ENCODE measurements at places on chromosomes 13 and 19.

DNA sequence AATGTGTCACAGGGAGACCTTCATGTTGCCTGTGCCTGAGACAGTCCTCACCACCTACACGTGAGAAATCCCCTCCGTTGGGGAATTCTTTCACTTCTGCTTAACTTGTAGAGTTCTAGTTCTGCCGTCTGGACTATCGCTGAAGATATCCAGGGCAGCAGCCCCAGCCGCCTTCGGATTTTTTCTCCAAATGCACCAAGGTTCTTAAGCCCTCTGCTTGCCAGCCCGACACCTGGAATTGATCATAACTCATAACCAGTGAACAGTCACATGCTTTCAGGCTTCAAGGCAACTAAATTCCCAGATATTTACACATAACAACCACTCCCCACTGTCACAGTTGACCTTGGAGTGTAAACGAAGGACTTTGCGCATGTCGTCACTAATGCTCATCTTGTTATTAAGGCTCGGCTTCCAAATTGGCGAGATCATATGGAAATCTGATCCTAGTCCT lies 114.4 kb downstream of the RAB20 start:
- DNase-seq, result no peak

- no peak for DNase-seq
Observed at GRCh38 chr19:51573331-51573730, 2.2 kb downstream of the ZNF175 start.

- DNase-seq, result peak; percentile 74
Observed at GRCh38 chr19:13794398-13794756, 866 bp upstream of the ZSWIM4 start.

GRCh38 chr19:39446365-39447084 lies 1.1 kb downstream of the SUPT5H start:
- no peak for DNase-seq

- no peak for DNase-seq
Observed at GRCh38 chr13:52784591-52785340, 45.1 kb upstream of the CNMD start.

GRCh38 chr13:99892866-99893504 lies 78.6 kb downstream of the ZIC5 start:
- no peak for DNase-seq

- DNase-seq, result no peak
Observed at GRCh38 chr19:17347877-17348276, 10.5 kb downstream of the GTPBP3 start.

DNA sequence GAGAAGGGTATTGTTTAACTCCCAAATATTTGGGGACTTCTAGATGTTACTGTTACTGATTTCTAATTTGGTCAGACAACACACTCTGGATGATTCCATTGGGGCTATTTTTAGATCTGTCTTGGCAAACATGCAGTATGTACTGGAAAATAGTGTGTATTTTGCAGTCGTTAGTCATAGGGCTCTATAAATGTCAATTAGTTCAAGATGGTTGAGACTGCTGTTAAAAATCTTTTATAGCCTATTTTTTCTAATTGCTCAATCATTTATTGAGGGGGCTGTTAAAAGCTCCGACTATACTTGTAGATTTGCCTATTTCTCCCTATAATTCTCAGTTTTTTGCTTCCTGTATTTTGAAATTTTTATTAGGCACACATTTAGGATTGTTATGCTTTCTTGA lies 31.4 kb downstream of the PPP5C start:
- no peak for DNase-seq

GRCh38 chr13:75307370-75307949 lies 174.5 kb downstream of the TBC1D4 start:
- DNase-seq, result no peak

DNA sequence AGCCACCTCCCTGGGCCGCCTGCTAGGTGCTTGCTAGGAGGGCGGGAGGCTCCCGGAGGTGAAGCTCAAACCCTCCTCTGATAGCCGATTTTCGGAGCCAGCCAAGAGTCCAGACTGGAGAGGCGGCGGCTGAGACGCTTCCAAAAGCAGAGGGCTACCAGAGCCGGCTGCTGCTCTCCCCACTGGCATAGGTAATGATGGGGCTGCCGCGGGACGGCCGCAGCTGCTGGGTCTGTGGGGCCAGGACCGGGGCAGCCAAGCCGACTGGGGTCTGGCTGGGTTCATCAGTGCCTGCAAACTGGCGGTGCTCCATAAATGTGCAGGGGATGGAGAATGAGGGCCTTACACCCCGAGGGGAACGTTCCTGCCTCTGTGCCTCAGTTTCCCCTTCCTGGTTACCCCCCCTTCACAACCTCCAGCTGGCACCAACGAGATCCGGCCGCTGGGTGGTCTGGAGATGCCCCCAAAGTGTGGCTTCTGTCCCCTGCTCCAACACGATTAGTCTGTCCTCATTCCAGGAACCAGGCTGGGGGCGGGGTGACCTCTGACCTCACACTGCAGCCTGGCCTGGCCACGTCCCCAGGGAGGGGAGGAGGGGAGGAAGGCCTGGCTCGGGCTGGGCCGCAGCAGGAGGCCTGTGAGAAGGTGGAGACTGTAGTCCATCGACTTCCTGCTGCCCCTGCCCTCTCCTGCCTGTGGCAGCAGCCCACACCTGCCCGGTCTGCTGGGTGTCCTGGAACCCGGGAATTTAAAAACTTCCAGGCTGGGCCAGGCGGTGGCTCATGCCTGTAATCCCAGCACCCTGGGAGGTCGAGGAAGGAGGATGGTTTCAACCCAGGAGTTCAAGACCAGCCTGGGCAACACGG lies 3.8 kb upstream of the WDR18 start:
- DNase-seq, result no peak

DNA sequence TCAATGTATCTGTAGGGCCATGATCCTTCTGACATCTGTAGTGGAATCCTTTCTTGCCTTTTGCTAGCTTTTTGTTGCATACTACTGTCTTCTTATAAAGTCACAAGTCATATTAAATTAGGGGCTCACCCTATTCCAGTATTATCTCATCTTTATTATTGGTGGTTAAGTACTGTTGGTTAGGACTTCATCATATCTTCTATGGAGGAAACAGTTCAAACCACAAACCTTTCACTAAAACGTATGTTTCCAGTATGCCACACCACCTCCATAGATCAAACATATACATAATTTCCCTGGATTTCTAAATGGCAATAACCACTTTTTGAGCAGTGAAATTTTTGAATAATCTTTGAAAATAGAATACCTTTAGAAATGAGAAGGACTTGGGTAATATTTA lies 62.8 kb upstream of the PCDH9 start:
- DNase-seq, result no peak

- DNase-seq, result no peak
Observed at GRCh38 chr13:91158017-91158395, 189.5 kb upstream of the MIR17HG start.

- DNase-seq, result no peak
Observed at GRCh38 chr19:29850482-29850881, 38.7 kb downstream of the CCNE1 start.

DNA sequence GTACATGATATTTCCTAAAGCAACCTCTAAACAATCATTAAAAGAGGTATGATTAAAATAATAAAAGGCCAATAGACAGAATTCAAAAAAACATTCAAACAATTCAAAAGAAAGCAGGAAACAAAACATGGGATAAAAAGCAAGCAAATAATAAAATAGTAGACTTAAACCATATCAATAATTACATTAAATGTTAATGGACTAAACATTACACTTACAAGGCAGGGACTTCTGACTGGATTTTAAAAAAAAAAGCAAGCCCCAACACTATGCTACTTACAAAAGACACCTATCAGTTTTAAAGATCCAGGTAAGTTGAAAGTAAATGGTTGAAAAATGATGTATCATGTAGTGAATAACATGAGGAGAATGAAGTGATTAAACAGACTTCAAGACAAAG lies 65.2 kb downstream of the KLF2 start:
- DNase-seq, result no peak

GRCh38 chr13:60410299-60410698 lies 13.3 kb downstream of the TDRD3 start:
- DNase-seq, result no peak

DNA sequence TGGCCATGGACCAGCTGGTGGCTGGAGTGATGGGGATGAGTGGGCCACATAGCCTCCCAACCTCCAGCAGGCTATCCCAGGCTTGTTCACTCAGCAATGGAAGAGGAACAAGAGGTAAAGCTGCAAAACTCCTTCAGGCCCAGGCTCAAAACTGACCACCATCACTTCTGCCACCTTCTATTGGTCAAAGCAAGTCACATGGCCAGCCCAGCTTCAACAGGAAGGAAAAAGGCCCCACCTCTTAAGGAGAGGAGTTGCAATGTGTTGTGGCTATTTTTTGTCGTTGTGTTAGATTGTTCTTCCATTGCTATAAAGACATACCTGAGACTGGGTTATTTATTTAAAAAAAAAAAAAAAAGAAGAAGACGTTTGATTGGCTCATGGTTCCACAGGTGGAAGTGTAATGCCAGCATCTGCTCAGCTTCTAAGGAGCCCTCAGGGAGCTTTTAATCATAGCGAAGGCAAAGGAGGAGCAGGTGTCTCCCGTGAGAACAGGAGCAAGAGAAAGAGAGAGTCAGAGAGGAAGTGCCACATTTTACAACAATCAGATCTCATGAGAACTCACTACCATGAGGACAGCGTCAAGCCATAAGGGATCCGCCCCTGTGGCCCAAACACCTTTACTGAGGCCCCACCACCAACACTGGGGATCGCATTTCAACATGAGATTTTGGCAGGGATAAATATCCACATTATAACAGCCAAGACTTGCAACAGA lies 5.4 kb downstream of the IGSF23 start:
- DNase-seq, result no peak

GRCh38 chr19:16726916-16727315 lies 7.3 kb downstream of the NWD1 start:
- DNase-seq, result no peak

DNA sequence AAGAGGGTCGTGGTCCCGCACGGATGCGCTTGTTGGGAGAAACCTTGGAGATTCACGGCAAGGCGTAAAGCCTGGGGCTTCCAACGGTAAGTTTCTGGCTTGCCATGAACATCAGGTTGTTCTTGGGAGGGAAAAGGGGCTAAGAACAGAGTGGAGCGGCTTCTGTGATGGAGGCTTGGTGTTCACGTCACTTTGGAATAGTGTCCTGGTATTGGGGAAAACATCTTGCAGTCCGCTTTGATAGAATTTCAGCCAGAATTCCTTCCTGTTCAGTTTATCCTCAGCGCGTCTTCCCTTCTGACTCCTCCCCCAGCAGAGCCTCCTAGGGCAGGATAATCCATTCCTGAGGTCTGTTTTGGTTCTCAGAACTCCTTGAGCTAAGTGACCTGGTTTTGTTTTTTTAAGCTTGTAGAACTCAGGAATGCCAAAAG lies 2.0 kb downstream of the KCTD15 start:
- no peak for DNase-seq

- no peak for DNase-seq
Observed at GRCh38 chr13:58908019-58908679, 1255.6 kb downstream of the DIAPH3 start.

DNA sequence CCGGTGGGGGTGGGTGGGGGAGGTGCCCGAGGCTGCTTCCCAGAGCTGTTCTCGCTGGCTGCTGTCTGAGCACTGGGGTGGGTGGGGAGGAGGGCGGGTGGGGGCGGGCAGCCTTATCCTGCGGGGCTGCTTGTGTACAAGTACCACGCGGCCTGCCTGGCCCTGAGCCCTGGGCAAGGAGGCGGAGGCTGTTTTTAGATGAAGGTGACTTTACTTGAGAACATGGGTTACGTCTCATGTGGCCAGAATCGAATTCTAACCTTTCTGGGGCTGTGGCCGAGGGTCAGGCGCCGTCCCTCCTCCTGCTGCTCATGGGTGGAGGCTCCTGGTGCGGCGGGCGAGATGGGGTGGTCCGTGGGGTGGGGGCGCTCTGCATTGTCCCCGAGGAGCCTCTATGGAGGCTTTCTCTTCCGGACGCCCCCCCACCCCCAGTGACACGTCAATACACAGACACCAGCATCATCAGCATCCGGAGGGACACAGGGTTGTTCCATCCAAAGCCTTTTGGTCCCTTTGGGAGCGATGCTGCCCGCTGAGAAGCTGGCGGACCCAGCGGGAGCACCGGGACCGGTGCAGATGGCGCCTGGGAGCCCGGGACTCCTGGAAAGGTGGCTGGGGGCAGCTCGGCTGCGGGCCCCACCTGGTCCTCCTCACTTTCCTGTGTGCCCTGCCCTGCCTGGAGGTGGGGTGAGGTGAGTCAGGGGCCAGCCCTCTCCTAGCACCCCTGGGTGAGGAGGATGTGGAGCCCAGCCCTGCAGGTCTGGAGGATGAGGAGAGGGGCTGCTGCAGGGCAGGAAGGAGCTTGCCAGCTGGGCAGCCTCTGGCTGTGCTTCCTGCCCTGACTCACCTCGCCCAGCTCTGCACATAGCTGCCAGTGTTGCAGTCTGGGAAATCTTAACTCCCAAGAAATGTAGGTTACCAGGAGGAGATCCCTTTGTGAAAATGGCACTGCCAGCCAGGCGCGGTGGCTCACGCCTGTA lies 3.4 kb downstream of the BSG start:
- peak; percentile 77 for DNase-seq

GRCh38 chr13:110015253-110015652 lies 228.9 kb upstream of the IRS2 start:
- no peak for DNase-seq

GRCh38 chr19:39297931-39298634 lies 1.9 kb downstream of the IFNL1 start:
- peak; percentile 23 for DNase-seq

DNA sequence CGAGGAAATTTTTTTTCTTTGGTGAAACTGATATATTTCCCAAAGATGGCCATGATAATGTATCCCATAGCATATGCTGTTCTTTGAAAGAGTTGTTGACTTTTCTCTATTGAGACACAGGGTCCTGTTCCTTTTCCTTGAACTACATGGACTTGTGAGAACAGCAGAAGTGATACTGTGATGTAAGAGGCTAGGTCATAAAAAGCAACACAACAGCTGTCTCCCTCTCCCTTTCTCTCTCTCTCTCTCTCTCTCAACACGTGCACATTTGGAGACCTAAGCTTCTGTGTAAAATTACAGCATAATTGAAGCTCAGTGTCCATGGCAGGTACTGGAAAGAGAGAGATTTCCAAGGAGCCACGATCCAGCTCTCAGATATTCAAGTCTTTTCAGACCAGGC lies 1712.4 kb downstream of the EFNB2 start:
- DNase-seq, result no peak

DNA sequence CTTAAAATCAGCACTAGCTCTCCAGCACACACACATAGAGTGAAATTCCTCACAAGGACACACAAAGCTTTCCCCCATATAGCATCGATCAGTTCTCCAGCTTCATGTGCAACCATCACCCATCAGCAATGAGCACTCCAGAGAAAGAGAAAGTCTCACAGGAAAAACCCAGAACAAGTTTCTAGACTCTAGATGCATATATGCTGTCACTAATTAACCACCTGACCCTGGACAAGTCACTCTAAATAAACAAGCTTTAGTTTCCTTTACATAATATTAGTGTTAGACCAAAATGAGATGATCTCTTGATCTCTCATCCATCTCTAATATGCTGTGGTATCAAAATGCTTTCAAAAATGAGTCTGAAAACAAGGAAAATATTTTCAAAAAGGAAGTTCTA lies 81.2 kb downstream of the TBC1D4 start:
- DNase-seq, result no peak

DNA sequence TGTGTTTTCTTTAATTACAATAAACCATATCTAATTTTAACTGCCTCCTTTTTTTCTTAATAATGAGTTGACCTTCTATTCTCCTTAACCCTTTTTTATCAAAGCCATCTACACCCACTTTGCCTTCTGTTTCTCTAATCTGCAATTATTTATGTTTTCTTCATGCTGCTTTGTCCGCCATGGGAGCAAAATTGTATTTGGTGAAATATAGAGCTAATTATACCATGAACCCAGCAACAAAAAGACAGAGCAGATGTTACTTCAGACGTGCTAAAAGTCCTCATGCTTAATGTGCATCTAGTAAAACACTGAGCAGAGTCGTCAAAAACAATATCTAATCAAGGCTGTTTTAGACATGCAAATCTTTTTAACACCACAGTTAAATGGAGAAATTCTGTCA lies 264.7 kb downstream of the DACH1 start:
- DNase-seq, result no peak
